Left renal cortex interstitium (tissue), 4 donors: ENCODE measurements at places on chromosomes 12 and 14.
A peak's percentile ranks its signal among the peaks of the same experiment; 100 is the strongest.

DNA sequence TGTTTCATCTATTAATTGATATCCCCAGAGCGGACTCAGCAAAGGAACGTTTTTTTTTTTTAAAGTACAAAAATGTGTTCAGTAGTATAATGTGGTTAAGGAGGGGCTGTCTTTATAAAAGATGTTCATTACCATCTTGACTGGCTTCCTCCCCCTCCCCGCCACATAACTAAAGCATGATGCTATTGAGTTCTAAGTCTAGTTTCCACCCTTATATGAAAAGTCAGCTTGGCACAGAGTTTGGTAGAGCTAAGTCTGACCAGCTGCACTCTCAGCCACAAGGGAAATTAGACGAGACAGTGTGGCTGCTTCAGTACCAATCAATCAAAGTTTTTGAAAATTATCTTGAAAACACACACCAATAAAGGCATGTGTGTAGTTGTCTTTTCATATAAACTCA, 1.9 kb upstream of the MYBPC1 start:
- no peak for DNase-seq

GRCh38 chr12:47817272-47818006, 2.3 kb downstream of the HDAC7 start:
- no peak for DNase-seq

- DNase-seq, result no peak
Observed at GRCh38 chr12:86137936-86138335, 118.3 kb downstream of the MGAT4C start.

DNA sequence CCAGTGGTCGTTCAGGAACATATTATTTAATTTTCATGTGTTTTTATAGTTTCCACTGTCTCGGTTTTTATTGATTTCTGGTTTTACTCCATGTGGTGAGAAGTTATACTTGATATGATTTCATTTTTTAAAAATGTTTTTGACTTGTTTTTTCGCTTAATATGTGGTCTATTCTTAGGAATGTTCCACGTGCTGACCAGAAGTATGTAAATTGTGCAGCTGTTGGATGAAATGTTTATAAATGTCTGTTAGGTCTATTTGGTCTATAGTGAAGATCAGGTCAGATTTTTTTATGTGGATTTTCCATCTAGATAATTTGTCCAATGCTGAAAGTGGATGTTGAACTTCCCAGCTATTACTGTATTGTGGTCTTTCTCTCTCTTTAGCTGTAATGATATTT, 433.8 kb upstream of the MIS18BP1 start:
- no peak for DNase-seq

DNA sequence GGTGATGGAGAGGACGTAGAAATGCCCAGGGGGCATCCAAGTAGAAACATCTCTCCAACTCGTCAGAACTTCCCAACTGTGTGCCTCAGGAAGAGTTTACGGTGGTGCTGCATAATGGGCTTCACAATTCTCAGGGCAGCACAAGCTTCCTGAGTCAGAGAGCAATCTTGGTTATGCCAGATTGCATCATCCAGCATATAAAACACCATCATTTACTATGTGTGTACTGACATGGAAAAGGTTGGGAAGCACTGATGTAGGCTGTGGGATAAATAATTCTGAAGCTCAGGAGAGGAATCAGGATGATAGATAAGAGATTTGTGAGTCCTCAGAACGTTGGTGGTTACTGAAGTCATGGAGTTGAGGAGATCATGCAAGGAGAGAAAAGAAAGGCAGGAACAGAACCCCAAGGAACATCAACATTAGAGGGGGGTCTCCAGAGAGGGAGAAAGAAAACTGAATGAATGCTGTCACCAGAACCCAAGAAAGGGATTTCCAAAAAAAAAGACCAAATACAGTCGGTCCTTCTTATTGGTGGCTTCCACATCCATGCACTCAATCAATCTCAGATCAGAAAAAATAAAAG, 4.7 kb upstream of the NCKAP5L start:
- DNase-seq, result no peak

GRCh38 chr12:50157259-50157658, 9.9 kb downstream of the CERS5 start:
- no peak for DNase-seq

DNA sequence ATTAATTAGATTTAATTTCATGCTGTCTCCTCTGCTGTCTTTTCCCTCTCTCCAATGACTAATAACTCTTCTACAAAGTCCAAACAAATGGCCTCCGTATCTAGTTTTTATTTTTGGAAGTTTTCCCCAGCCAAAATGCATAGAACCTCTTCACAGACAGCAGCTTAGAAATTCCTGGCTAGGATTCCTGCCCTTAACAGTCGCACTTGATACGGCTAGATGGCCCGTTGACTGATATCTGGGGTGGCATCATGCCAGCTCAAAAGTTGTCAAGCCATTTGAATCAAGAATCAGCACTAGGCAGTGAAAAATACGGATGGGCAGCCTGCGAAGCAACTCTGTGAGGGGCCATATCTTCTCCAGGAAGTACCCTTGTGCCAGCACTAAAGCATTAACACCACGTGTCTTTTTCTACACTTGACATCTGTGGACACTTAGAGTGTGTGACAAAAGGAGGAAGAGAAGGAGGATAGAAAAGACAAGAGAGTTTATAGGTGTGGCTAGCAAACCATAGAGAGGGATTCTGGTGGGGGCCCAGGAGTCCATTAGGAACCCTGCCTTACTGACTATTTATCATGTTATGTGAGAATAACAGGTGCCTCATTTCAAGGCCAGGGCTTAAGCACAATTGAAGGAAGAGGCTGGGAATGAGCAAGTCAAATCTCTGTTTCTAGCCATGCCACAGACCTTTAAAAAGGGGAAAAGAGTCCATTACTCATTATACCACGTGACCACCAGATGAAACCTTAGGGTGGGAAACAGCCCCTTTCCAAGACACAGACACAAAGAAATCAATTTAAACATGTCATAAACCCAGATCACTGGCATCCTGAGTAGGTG, 39.2 kb upstream of the KRR1 start:
- no peak for DNase-seq

GRCh38 chr14:102341566-102341965, 21.1 kb downstream of the CINP start:
- DNase-seq, result no peak

- DNase-seq, result no peak
Observed at GRCh38 chr12:42612231-42612613, 22.7 kb upstream of the PRICKLE1 start.

- no peak for DNase-seq
Observed at GRCh38 chr14:52583544-52583943, 30.9 kb downstream of the GPR137C start.

- DNase-seq, result no peak
Observed at GRCh38 chr12:132560614-132561426, 49.6 kb downstream of the LRCOL1 start.

DNA sequence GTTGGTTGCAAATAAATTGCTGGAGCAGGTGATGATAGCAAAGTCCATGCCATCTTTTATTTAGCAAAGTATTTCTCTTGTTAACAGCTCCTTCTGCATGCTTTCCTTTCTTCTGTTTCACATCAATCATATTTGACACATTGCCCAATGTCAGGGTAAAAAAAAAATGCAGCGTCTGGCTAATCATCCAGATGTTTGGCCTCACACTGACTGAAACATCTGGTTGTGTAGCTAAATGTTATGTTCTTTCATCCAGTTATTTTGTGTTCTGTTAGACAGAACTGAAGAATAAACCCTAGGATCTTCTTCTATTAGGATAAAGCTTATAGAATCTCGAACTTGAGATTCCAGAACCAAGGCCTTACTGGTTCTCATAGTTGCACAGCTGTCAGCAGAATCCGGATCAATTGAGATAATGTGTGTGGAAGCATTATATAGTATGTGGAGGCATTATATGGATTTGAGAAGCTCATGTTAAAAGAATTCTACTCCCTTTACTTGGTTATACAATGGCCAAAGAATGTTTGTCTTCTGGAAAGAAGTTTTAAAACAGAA, 859.2 kb downstream of the DIO2 start:
- DNase-seq, result no peak

GRCh38 chr14:85079842-85080730, 449.9 kb upstream of the FLRT2 start:
- DNase-seq, result no peak

- DNase-seq, result no peak
Observed at GRCh38 chr12:19547271-19547671, 108.0 kb downstream of the AEBP2 start.

- DNase-seq, result peak; percentile 52
Observed at GRCh38 chr12:24378548-24379407, 429.3 kb upstream of the SOX5 start.

DNA sequence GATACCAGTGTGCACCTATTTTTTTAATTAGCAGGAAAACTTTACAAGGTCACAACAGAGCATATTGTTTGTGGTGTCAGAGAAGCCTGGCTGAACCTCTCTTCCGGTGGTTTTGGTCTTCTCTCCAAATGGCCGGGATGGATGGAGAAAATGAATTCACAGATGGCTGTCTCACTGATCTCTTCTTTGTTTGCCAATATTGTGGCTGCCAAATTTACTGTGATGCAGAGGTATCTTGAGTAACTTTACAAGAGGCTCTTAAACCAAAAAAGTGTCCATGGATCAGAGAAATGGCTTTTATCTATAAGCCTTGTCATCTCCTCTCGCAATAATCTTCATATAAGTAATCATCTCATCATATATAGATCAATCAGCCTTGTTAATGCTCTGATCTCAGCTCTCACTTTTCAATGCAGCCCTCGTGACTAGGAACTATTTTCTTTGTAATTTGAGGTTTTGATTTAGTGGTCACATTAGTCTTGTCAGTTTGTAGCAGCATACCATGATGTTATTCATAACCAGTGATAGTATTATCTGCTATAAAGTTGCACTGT, 308.1 kb downstream of the EGLN3 start:
- DNase-seq, result no peak

GRCh38 chr14:104401785-104402184, 177.8 kb upstream of the C14orf180 start:
- DNase-seq, result no peak

DNA sequence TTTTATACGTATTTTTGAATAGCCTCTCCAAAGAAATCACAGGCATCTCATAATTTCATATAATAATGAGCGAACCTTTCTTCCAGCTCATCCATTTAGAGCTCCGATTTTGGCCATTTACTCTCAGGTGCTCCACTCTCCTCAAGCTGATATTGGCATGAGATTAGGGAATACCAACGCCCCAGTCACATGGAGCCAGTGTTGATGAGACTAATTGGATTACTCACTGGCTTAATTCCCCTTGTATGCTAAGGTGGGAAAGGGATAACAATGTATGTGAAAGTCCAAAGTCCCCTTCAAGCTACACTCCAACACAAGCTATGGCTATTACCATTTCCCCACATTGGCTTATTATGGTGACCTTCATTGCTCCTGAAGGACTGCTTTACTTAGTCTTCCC, 76.6 kb upstream of the NAV3 start:
- DNase-seq, result no peak

- DNase-seq, result no peak
Observed at GRCh38 chr12:48779869-48780268, 9.0 kb downstream of the ADCY6 start.

- no peak for DNase-seq
Observed at GRCh38 chr14:101525640-101526527, 35.4 kb upstream of the DIO3 start.

GRCh38 chr12:120316798-120317223, 10.8 kb downstream of the PLA2G1B start:
- DNase-seq, result peak; percentile 17

DNA sequence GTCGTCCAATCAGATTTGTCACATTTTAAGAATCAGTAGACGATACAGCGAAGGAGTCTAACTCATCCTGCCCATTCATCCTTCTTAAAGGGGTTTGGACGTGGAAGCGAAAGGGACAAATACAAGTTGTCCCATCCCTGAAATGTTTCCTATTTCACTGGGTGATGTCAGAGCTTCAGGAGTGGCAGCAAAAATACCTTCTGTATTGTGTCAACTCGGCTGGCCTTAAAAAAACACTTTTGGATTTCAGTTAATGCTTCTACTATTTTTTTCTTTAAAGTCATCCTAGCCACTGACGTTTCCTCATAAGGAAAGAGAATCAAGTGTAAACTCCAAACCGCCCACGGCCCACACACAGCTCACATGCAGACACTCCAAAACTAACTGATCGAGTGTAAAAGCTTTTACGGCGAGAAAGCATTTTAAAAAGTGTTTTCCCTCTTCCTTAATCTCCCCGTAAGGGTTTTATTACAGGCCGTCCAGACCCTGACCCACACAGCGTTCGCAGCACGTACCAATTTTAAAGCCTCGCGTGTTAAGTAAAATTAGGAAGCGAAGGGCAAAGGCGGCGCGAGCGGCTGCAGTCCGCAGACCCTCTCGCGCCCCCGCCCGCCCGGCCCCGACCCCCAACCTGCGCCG, 593 bp downstream of the CFL2 start:
- DNase-seq, result peak; percentile 36

DNA sequence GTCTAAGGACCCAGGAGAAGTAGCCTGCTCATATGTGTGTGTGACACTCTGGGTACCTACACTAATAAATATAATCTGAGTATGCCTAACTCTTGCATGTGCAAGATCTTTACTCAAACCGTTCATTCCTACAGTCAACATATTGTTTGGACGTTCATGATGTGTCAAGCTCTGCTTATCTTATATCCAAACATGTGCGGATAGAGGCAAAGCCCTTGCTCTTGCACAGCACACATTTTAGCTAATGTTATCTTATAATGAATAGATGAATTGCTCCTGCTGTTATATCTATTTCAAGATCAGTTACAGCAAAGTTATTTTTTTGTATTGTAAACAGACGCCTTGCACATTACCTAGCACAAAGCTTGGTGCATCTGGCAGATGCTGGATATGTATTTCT, 228.4 kb upstream of the FLRT2 start:
- no peak for DNase-seq
